Spinal cord (tissue), 10 donors: ENCODE measurements at places on chromosomes 2 and 18. TPM values are rescaled to one million over a fixed set of nuclear protein-coding genes. Genes with fewer than 3 reads are reported as not detected.

The HOXD1 gene
- 0.66 TPM for total RNA-seq

The DAW1 gene
- 5.0 TPM for total RNA-seq

The C2orf42 gene
- 20.7 TPM for total RNA-seq

The CLEC4F gene
- total RNA-seq, result not detected

The EVX2 gene
- 0.17 TPM for total RNA-seq
